ENCODE measurements at places on chromosomes 7 and 10. TPM values are rescaled to one million over a fixed set of nuclear protein-coding genes. Genes with fewer than 3 reads are reported as not detected.

DNA sequence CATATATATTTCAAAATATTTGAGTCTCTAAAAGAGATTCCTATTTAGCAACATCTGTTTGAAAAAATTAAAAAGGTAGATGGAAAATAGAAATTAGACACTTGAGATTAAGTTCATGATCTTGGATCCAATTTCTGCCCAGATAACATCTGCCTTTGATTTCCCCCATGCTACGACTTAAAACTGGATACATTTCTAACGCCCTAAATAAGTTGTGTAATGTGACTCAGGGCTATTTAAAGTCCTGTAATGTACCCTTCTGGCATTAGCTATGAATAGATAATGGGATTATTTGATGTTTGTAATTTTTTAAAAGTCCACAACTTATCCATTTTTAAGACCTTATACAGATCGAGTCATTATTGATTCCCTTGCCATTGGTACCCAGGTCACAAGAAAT, 23.4 kb downstream of the CFAP43 start:
- H3K36me3 ChIP-seq = no peaks in the 10 kb centered on the region
- no peaks in the 10 kb centered on the region for H3K4me1 ChIP-seq
- no peak overlapping the region for H3K4me3 ChIP-seq

GRCh38 chr10:124086787-124087671, 6.4 kb downstream of the CHST15 start:
- H3K4me3 ChIP-seq = no peak overlapping the region
- H3K4me1 ChIP-seq = no peaks in the 10 kb centered on the region
- no peaks in the 10 kb centered on the region for H3K27me3 ChIP-seq
- no peak for DNase-seq

GRCh38 chr10:58373442-58373827, 11.8 kb upstream of the TFAM start:
- H3K4me3 ChIP-seq = no peak overlapping the region
- no peak for DNase-seq
- H3K4me1 ChIP-seq = no peaks in the 10 kb centered on the region
- H3K27ac ChIP-seq = no peak overlapping the region
- no peaks in the 10 kb centered on the region for H3K36me3 ChIP-seq

The KCNH2 gene
- polyA plus RNA-seq = 0.63 TPM

DNA sequence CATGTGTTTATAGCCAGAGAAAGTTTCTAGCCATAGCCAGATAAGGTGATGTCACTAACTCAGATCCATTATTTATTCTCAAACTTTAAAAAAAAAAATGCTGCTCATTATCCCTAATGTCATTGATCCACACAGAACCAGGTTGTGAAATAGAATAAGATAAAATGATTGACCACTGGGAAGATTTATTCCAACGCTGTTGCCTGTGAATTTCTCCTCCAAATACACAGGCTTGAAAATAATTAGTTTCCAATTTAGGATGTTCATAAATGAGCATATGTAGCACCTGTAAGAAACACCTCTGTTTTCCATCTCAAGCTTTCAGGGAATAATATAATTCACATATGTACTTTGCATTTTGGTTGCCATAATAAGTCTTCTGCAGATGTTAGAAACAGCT, 283.1 kb upstream of the DKK1 start:
- H3K27me3 ChIP-seq = no peaks in the 10 kb centered on the region
- H3K4me1 ChIP-seq = no peaks in the 10 kb centered on the region
- H3K4me3 ChIP-seq = no peak overlapping the region
- no peak for DNase-seq
- H3K36me3 ChIP-seq = no peaks in the 10 kb centered on the region
- no peak overlapping the region for H3K27ac ChIP-seq

DNA sequence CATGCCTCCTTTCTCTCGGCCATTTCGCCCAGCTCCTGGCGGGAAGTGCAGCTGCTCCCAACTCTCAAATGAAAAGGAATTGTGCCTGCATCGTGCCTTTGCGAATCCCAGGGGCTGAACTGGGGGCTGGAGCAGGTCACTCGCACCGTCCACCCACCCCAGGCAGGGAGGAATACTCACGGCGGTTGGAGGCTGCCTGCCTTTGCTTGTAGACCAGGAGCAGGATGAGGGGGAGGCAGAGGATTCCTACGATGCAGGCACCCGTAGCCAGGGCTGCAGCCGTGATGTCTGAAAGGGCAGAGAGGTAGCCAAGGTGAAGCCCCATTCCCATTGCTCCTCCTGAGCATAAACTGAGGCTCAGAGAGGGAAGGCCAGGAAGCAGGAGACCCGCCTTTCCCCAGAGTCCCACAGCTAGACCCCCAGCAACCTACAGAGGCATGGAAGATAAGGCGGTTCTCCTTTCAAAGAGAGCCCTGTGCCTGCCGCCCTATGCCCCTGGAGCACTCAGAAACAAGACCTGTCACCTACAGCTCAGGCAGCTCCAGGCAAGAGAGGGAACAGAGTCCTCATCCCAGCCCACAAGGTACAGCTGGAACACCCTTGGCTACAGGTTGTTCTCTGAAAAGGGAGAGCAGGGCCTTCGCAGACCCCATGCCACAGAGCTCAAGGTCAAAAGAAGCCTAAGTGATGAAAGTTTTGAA, 18.0 kb downstream of the VSIR start:
- peaks cover 92% of the 10 kb centered on the region for H3K4me1 ChIP-seq
- no peaks in the 10 kb centered on the region for H3K27me3 ChIP-seq
- no peak overlapping the region for H3K4me3 ChIP-seq
- no peak for DNase-seq
- H3K27ac ChIP-seq = no peak overlapping the region

- DNase-seq = no peak
- H3K27ac ChIP-seq = no peak overlapping the region
- no peaks in the 10 kb centered on the region for H3K36me3 ChIP-seq
- H3K27me3 ChIP-seq = peaks cover 4% of the 10 kb centered on the region
- H3K4me1 ChIP-seq = no peaks in the 10 kb centered on the region
- H3K4me3 ChIP-seq = no peak overlapping the region
Measured at GRCh38 chr10:120251821-120252442, 205.1 kb upstream of the PLPP4 start.

The TMEM236 gene
- not detected for polyA plus RNA-seq

- H3K36me3 ChIP-seq = no peaks in the 10 kb centered on the region
- H3K4me1 ChIP-seq = peaks cover 12% of the 10 kb centered on the region
- no peaks in the 10 kb centered on the region for H3K27me3 ChIP-seq
- H3K27ac ChIP-seq = peak overlapping the region; percentile 74
- peak; percentile 89 for DNase-seq
Measured at GRCh38 chr7:64307254-64308015, 6.3 kb upstream of the ZNF736 start.

The SLC26A5 gene
- not detected for polyA plus RNA-seq

GRCh38 chr7:255721-256361, 34.1 kb upstream of the FOXL3 start:
- no peaks in the 10 kb centered on the region for H3K4me1 ChIP-seq
- H3K27me3 ChIP-seq = no peaks in the 10 kb centered on the region
- no peak overlapping the region for H3K27ac ChIP-seq
- no peak overlapping the region for H3K4me3 ChIP-seq
- H3K36me3 ChIP-seq = no peaks in the 10 kb centered on the region

- no peaks in the 10 kb centered on the region for H3K36me3 ChIP-seq
- H3K27me3 ChIP-seq = no peaks in the 10 kb centered on the region
- H3K4me3 ChIP-seq = no peak overlapping the region
Measured at GRCh38 chr7:81983406-81983805, 213.6 kb upstream of the HGF start.

DNA sequence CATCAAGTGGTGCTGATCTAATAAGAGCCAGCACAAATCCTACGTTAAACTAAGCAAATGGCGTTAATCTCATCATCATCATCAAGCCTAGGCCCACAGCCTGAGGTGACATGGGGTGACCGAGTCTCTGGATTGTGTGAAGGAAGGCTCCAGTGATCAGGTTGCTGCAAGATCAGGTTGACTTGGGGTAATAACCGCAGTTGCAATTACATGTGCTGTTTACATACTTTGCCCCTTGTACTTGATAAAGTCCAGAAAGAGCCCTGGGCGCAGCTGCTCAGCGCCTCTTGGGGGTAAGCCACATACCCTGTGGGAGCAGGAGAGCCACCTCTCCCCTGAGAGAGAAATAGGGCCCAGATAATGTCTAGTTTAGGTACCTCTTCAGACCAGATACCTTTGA, 228.1 kb downstream of the WDR11 start:
- H3K4me3 ChIP-seq = no peak overlapping the region
- no peaks in the 10 kb centered on the region for H3K27me3 ChIP-seq
- no peaks in the 10 kb centered on the region for H3K4me1 ChIP-seq
- H3K36me3 ChIP-seq = no peaks in the 10 kb centered on the region

GRCh38 chr7:6106140-6106904, 75.1 kb downstream of the ANKRD61 start:
- peak; percentile 20 for DNase-seq
- peaks cover 14% of the 10 kb centered on the region for H3K4me1 ChIP-seq
- H3K27ac ChIP-seq = peak overlapping the region; percentile 86

GRCh38 chr10:944034-944831, 12.7 kb upstream of the LARP4B start:
- DNase-seq = no peak
- no peak overlapping the region for H3K27ac ChIP-seq
- no peaks in the 10 kb centered on the region for H3K27me3 ChIP-seq

DNA sequence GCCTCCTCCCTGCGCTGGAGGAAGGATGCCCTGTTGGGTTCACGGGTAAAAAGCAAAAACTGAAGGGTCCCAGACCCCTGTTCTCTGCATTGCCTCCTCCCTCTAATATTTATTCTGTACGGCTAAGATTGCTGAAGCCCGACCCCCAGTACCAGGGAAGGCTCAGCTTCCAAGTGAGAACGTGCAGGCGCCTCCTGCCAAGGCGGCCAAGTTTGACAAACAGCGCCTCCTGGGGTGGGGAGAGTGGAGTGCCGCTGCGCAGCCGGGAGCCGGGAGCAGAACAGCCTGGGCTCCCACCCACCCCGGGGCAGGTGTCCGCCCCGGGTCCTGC, 4.7 kb upstream of the EBF3 start:
- peaks cover 30% of the 10 kb centered on the region for H3K27me3 ChIP-seq
- H3K36me3 ChIP-seq = no peaks in the 10 kb centered on the region
- no peak for DNase-seq
- H3K4me1 ChIP-seq = no peaks in the 10 kb centered on the region
- H3K27ac ChIP-seq = no peak overlapping the region

The CTAGE15 gene
- polyA plus RNA-seq = 0.29 TPM

- H3K36me3 ChIP-seq = no peaks in the 10 kb centered on the region
- H3K4me3 ChIP-seq = no peak overlapping the region
- H3K27ac ChIP-seq = no peak overlapping the region
- no peak for DNase-seq
- no peaks in the 10 kb centered on the region for H3K4me1 ChIP-seq
Measured at GRCh38 chr7:102175423-102176170, 111.1 kb upstream of the SH2B2 start.

DNA sequence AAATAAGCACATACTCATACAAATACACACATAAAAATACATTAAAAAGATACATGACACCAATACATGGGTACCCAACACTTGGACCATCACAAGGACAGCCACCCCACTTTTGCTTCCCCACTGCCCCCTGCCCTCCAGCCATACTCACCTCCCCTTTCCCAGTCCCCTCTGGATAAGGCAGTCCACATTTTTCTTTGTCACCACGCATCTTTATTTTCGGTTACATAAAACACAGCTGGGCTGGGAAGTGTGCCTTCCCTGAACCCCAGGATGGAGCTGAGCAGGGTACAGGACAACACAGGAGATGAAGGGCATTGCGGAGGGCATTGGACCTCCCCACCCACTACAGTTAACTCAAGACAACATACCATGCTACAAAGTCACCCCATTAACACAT, 1.1 kb upstream of the HOXA3 start:
- H3K4me1 ChIP-seq = peaks cover 47% of the 10 kb centered on the region
- H3K27ac ChIP-seq = no peak overlapping the region
- no peak overlapping the region for H3K4me3 ChIP-seq
- peaks cover 87% of the 10 kb centered on the region for H3K27me3 ChIP-seq
- H3K36me3 ChIP-seq = no peaks in the 10 kb centered on the region
- no peak for DNase-seq

- no peak overlapping the region for H3K4me3 ChIP-seq
- H3K27ac ChIP-seq = no peak overlapping the region
- peaks cover 26% of the 10 kb centered on the region for H3K4me1 ChIP-seq
- no peaks in the 10 kb centered on the region for H3K27me3 ChIP-seq
Measured at GRCh38 chr10:122516734-122517133, 43.8 kb upstream of the DMBT1 start.

GRCh38 chr10:75035975-75036708, 75.3 kb upstream of the SAMD8 start:
- H3K4me3 ChIP-seq = no peak overlapping the region
- H3K27me3 ChIP-seq = no peaks in the 10 kb centered on the region
- H3K27ac ChIP-seq = no peak overlapping the region
- DNase-seq = no peak

GRCh38 chr7:20835111-20835750, 48.5 kb upstream of the SP8 start:
- no peak overlapping the region for H3K4me3 ChIP-seq
- DNase-seq = no peak
- H3K36me3 ChIP-seq = no peaks in the 10 kb centered on the region
- no peaks in the 10 kb centered on the region for H3K4me1 ChIP-seq
- H3K27me3 ChIP-seq = no peaks in the 10 kb centered on the region

GRCh38 chr7:105131033-105131656, 117.1 kb downstream of the KMT2E start:
- no peak overlapping the region for H3K4me3 ChIP-seq
- H3K27ac ChIP-seq = no peak overlapping the region
- H3K4me1 ChIP-seq = no peaks in the 10 kb centered on the region

All from CD8-positive, alpha-beta memory T cell (primary cell).